BJ (cell line): ENCODE measurements at places on chromosomes 12 and 14.

- no peak for DNase-seq
These were observed 27.1 kb upstream of the PCED1B start for GRCh38 chr12:47052274-47052673.

GRCh38 chr14:96297000-96297399, 41.0 kb downstream of the BDKRB1 start:
- DNase-seq, result no peak

- no peak for DNase-seq
These were observed 220.5 kb downstream of the BCAT1 start for GRCh38 chr12:24728366-24728765.

- DNase-seq, result no peak
These were observed 99.8 kb upstream of the RESF1 start for GRCh38 chr12:31859232-31859977.
